ENCODE measurements at places on chromosomes 5 and 9. TPM values are rescaled to one million over a fixed set of nuclear protein-coding genes. Genes with fewer than 3 reads are reported as not detected.

- no peak for DNase-seq
These were observed 64.0 kb downstream of the SFXN1 start for GRCh38 chr5:175542232-175542965.

The NSG2 gene
- total RNA-seq, result not detected

DNA sequence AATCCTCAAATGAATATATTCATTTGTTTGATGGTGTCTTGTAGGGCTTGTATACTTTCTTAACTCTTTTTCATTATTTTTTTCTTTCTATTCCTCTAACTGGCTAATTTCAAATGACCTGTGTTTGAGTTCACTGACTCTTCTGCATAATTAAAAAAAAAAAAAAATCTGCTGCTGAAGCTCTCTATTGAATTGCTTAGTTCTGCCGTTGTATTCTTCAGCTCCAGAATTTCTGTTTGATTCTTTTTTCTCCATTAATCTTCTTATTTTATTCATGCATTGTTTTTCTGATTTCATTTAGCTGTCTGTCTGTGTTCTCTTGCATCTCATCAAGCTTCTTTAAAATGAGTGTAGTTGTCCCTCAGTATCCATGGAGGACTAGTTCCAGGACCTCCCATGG is 244.6 kb downstream of the ROR2 start:
- DNase-seq, result no peak

- no peak for DNase-seq
These were observed 3.2 kb downstream of the CDK7 start for GRCh38 chr5:69237877-69238276.

The TAS2R1 gene
- total RNA-seq, result not detected

The KLF4 gene
- 1.3 TPM for total RNA-seq

GRCh38 chr5:112757468-112758208 is 20.0 kb downstream of the APC start:
- DNase-seq, result peak; percentile 68

DNA sequence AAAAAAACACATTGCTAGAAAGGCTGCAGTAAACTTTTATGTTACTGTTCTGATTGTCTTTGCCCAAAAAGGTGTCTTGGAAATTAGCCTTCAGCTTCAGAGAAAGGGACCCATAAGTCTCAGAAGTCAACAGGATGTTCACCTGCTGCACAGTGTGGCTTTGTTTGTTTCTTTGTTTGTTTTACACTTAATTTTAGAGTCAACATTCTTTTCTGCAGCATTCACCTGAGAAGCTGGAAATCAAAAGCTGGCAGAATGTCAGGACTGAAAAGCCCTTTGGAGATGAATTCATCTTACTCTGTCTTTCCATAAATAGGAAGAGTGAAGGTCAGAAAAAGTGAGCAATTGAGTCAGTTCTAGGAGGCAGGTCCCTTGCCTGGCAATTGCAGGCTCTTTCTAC is 170.0 kb downstream of the PAPPA start:
- no peak for DNase-seq

DNA sequence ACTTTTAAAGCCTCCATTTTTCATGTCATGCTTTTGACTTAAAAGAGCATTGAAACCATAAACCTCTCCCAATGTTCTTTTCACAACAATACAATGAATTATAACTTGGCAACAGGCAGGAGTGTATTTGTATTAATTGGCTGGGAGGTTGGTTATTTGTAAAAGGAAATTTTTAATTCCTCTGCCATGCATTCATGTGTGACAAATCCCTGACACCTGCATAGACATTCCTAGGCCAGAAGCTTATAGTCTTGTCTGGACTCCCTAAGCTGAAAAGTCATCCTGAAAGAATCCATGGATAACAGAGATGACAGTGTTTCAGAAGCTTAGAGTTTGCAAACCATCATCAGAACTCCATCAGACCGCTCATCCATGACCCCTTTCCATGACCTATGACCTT is 76.3 kb upstream of the PTGER4 start:
- peak; percentile 58 for DNase-seq

GRCh38 chr9:14180960-14181537 is 132.9 kb downstream of the NFIB start:
- DNase-seq, result no peak

DNA sequence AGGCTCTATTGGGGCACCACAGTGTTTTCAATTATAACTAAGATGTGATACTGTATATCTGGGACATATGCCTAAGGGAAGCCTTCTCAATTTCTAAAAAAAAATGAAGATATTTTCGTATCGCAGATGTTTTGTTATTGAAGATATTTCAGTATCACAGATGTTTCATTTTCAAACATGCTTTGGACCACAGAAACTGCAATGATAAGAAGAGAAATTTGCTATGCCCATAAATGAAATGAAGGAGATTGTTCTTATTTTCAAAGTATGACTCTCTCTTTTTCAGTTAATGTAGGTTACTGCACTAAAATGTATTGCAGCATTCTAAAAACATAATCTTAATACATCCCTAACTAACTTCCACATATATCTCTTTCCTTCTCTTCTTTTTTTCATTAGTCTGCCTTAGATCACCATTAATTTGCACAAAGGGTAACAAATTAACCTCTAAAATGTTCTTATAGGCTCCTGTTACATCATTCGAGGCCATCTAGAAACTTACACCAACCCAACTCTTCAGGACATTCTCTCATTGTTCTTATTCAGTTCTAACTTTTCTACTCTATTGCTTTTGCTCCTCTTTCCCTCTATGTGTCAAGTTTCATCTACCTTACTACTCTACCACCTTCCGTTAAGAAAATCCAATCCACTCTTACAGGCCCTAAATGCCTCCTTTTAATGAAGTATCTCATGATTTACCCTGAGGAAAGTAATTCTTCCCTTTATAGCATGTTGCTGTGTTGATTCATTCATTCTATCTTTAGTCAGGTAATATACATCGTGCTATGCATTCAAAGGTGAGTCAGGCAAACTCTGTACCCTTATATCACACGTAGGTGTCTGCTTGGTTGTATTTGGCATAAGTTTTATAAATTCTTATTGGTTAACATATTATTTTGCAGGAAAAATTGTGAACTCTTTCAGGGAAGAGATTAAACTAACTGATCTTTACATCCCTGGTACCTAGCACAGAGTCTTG is 70.5 kb downstream of the ST8SIA4 start:
- DNase-seq, result no peak

- DNase-seq, result no peak
These were observed 78.5 kb downstream of the SHB start for GRCh38 chr9:37990404-37991015.

DNA sequence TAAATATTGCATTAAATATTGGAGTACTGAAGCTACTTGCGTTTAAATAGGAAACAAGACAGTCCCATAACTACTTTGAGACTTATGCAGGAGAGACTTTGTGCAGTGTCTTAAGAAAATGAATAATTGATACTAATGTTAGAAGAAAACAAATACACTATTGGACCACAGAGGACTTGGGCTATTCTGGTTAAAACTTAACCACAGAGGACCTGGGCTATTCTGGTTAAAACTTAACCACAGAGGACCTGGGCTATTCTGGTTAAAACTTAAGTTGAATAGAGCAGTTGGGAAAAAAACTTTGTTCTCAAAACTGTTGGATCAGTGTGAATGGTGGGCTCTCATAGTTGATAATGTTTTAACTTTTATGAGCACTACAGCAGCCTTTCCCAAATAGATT is 141.7 kb downstream of the WDR70 start:
- DNase-seq, result no peak

DNA sequence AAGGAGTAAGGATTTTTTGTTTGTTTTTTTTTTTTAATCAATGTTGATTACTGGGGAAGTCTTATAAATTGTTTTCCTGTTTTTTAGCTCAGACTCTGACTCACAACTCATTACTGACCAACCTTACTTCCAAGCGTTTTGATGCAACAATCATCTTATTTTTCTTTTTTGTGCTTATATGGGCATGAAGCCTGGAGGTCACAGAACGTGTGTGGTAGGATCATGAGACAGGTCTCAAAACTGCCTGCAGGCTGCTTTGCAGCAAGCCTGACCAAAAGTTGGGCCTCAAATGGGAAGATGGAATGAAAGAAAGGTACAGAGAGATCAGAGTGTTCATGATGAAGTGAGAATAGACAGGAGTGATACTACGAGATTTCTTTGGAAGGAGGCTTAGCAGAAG is 38.5 kb downstream of the SNCAIP start:
- no peak for DNase-seq

The IRX1 gene
- total RNA-seq, result not detected

All from IMR-90 (cell line).